ENCODE measurements at places on chromosomes 1 and 21.

DNA sequence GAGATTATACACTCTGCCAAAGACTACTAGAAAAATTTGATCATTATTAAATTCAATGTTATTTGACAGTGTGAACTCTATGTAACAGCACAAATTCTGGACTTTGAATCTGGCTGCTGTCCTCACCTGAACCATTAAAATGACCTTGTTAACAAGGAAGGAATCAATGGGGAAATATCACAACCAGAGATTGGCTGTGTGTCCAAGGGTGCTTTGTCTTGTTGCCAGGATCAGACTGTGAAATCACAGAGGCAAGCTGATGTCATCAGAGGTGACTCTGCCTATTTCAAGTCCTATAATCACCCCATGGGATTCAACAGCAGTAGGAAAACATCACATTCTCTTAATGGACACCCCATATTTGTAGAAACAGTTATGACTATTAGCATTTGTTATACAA lies 46.8 kb downstream of the ADAMTS5 start:
- peak; percentile 42 for DNase-seq

GRCh38 chr1:199064971-199065370 lies 426.1 kb downstream of the PTPRC start:
- no peak for DNase-seq

GRCh38 chr1:156465747-156466365 lies 34.7 kb downstream of the MEF2D start:
- DNase-seq: no peak

- DNase-seq: no peak
Measured at GRCh38 chr1:11530731-11531311, 51.9 kb downstream of the DISP3 start.

- no peak for DNase-seq
Measured at GRCh38 chr1:214499732-214500131, 51.7 kb downstream of the PTPN14 start.

DNA sequence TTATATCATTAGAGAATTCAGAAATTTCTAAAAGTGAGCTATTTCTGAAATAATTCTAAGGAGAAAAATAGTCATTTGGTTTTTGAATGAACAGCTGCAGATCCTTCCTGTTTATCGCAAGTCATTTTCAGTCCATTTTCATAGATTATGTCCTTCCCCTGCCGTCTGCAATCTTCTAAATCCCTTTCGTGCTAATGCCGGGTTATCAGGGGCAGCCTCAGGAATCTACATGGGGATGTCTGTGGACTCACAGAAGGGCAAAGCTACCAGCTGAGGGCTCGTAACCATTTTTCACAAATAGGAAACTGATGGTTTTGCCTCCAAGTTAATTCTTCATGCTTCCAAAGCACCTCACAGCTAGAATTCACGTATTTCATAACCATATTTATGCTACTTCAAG lies 23.0 kb downstream of the RCAN3 start:
- DNase-seq: no peak

DNA sequence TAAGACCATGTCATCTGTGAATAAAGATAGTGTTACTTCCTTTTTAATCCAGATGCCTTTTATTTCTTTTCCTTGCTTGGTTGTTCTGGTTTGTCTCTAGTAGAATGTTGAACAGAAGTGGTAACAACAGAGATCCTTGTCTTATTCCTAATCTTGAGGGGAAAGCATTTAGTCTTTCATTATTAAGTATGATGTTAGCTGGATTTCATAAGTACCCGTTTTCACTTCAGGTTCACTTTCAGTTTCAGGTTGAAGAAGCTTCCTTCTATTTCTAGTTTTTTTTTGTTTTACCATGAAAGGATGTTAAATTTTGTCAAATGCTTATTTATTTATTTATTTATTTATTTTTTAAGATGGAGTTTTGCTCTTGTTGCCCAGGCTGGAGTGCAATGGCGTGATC lies 22.3 kb upstream of the AGPAT3 start:
- DNase-seq: no peak

DNA sequence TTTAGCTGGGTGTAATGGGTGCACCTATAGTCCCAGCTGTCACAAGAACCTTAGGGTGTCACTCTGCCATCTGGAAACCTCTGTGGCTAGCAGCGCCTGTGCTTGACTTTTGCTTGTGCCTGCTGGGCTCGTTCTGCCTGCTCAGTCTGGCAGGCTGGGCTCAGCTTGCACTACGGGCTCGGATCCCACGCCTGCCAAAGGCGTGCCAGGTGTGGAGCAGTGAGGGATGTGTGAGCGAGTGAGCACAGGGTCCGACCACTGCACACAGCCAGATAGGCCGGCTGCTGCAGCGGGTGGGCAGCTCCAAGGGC lies 2.8 kb upstream of the LSM10 start:
- DNase-seq: no peak

DNA sequence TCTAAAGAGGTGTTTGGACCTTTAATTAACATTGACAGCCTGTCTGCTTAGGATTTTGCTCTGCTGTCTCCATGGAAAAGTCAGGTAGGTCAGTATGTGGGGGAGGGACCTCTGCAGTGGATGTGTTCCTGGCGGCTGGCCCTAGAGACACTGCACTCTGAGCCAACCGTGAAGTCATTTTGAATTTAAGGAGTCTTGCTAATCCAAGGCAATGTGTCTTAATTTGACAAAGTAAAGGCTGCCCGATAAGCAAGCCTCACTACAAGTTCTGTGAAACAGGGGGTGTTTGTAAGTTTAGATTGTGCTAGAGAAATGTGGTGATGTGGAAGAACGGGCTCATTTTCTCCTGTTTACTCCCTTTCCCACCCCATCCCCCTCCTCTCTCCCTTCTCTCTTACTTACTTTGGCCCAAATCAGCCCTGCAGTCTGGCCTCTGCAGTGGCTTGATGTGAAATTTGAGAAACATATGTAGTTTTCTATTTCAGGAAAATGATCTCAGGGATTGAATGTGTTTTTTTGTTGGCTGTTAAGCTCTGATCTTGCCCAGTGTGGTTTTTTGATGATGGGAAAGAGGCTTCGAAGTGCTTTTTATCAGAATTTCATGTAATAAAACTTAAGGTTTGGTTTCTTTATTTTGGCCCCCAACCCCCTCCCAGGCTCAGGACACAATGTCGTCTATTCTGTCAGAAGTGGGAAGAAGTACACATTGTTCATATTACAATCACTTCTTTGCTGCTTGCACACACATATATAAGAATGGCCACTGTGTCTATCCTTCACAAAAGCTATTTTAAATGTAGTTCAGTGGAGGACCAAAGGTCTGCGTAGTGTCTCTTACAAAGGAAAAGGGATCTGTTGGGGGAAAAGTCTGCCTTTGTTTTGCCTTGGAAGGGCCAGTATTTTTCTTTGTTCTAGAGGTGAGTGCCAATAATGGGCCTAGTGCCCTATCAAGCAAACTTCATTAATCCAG lies 96.6 kb downstream of the FGGY start:
- DNase-seq: peak; percentile 87

DNA sequence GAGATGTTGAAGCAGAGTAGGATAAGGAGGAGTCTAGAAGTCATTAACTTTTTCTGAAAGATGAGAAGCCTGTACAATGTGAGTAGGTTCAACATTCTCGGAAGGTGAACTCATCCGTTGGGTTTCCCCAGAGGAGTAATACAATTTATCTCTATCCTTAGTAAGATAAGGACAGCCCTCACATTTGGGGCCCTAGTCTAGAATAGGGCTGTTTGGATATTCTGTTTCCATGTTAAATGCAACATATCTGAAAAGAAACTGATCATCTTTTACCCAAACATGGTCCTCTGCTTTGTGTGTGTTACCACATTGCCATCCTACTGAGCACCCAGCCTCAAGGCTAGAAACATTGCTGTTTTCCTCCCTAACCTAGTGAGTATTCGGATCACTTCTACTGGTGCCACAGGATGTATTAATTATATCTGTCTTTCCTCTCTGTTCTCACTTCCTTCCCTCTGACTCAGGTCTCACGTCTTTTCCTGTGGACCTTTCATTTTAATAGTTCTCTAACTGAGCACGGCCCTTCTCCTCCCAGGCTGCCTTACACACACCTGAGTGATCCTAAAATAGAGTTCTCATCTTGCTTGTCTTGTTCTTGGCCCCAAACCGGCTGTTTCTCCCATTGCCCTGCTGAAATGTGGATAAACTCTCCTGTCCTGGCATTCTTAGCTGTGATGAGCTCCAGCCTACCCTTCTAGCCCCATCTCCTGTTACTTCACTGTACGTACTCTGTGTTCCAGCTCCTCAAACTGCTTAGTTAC lies 91.7 kb downstream of the CDC14A start:
- no peak for DNase-seq

- peak; percentile 41 for DNase-seq
Measured at GRCh38 chr1:173333581-173333980, 126.5 kb upstream of the TNFSF4 start.

GRCh38 chr1:36369061-36369861 lies 16.5 kb downstream of the STK40 start:
- peak; percentile 59 for DNase-seq

GRCh38 chr21:44395260-44395659 lies 41.8 kb downstream of the TRPM2 start:
- DNase-seq: no peak

GRCh38 chr1:180169640-180170195 lies 15.0 kb downstream of the QSOX1 start:
- DNase-seq: no peak

- no peak for DNase-seq
Measured at GRCh38 chr1:18166341-18166740, 58.7 kb downstream of the IGSF21 start.

GRCh38 chr1:166975361-166976129 lies at the start of gene ILDR2:
Gene ILDR2, minus strand, starts transcription at chr1:166975540. Its CDS starts 272 bp downstream, at chr1:166975268.
- DNase-seq: peak; percentile 12

DNA sequence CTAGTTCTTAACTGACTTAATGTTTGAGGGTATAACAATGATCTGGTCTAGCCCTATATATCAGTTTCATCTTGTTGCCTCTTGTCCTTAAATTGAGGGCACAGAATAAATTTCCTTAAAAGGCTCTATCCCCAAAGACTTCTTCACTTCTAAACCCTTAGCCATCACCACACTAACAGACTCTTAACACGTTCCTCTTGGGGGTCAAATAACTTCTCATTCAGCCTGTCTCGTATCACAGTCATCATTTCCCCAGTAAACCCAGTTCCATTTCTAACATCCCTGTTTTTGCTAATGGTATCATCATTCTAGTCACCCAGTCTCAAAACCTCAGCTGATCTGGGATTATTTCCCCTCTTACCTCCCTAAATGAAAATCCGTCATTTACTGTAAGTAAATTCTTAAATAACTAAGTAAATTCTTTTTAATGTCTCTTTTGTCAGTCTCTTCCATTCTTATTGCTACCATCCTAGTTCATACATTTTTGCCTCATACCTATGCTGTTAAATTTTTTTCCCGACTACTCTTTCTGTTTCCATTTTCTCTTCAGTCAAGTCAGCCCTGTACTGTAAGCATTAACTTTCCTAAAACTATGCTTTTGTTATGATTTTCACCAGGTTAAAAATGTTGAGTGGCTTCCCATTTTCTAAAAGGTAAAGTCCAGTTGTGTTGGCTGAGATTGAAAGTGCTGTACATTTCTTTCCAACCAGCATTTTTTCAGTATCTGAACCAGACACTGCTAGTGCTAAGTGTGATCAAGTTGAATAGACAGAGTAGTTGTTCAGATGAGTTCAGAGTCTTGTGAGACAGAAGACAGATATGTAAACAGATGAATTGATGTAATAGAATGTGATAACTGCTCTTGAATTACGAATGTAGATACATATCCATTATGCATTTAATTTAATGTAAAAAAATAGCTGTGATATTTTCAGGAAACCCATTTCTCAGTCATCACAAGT lies 6.9 kb downstream of the CTTNBP2NL start:
- DNase-seq: peak; percentile 40

DNA sequence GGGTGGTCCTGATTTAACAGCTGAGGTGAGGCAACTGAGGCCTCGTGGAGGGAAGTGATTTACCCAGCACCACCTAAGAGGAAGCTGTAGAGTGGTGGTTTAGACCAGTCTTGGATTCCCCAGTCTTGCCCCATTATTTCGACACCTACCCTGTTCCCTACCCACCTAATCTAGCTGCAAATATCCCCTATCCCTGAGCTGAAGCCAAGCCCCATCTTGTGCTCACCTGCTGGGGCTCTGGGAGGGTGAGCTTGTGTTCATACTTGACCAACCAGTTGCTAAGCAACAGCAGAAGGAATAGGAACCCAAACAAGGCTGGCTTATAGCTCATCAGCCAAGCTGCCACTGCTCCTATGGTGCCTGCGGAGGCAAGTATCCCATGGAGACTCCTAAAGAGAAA lies 2.0 kb downstream of the TEX46 start:
- no peak for DNase-seq

GRCh38 chr21:45741691-45742090 lies 98.2 kb downstream of the PCBP3 start:
- no peak for DNase-seq

DNA sequence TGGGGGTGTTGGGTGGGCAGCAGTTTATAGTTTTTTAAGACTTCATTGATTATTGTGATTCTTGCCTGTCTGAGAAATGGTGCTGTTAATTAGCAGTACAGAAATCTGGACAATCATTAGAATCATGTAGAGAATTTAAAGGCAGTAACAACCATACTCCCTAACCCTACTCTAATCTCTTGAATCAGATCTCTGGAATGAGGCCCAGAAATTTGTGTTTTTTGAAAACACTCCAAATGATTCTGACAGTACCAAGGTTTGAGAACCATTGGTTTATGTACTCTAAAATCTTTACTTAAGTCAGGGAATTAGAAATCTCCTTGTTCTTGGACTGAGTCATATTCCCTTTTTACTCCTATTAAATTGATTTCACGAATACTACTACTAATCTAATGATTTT lies 24.0 kb downstream of the FNBP1L start:
- DNase-seq: peak; percentile 57

- no peak for DNase-seq
Measured at GRCh38 chr1:183920651-183921050, 115.7 kb downstream of the RGL1 start.

GRCh38 chr1:184267747-184268146 lies 119.1 kb upstream of the C1orf21 start:
- DNase-seq: no peak

DNA sequence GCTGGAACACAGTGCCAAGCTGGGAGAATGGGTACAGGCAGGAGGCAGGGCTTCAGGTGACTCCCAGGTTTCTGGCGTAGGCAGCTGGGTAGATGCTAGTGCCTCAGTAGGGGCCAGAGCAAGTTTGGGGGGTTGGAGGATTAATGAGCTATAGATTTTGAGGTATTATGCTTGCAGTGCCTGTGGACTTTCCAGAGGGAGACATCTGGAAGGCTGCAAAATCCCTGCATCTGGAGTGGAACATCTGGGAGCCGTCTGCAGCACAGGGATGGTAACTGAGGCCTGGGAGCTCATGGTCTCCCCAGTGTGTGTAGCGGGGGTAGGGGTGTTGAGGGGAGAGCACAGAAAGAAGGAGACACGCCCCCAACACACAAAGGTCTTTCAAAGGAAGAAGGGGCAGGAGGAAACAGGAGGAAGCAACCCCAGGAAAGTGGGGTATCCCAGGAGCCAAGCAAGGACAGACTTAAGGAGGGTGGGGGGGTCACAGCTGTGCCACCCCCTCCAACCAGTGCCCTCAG lies 2.2 kb upstream of the PDZK1IP1 start:
- DNase-seq: no peak

DNA sequence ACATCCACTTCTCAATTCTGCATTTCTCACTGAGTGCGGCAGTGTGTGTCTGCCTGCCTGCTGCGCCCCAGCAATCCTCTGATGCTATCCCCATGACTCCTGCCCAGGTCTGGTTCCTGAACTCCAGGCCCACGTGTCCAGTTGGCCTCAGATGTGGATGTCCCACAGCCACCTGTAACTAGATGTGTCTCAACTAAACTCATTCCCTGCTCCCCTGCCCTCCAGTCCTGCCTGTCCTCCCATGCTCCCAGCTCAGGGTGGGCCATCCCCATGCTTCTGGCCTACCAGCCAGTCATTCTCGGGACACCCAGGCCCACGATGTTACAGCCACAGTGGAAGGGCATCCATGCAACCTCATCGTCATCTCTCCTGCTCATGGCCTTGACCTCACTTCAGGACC lies 76.8 kb downstream of the STUM start:
- DNase-seq: no peak
